ENCODE measurements at places on chromosomes 12 and 14. TPM values are rescaled to one million over a fixed set of nuclear protein-coding genes. Genes with fewer than 3 reads are reported as not detected.

CLEC4C gene
- total RNA-seq = not detected

RDH12 gene
- 0.07 TPM for total RNA-seq

HOXC12 gene
- 4.4 TPM for total RNA-seq

POTEM gene
- total RNA-seq = not detected

TEX22 gene
- 0.07 TPM for total RNA-seq

ANP32D gene
- not detected for total RNA-seq

ALDH2 gene
- 24.8 TPM for total RNA-seq

EXOC3L4 gene
- not detected for total RNA-seq

PPP1CC gene
- 143 TPM for total RNA-seq

ARL6IP4 gene
- total RNA-seq = 246 TPM

WNT1 gene
- not detected for total RNA-seq

SMCO2 gene
- total RNA-seq = 0.75 TPM

CIROP gene
- not detected for total RNA-seq

GZMB gene
- not detected for total RNA-seq

PIANP gene
- 0.04 TPM for total RNA-seq

PTGER2 gene
- not detected for total RNA-seq

PRKAB1 gene
- total RNA-seq = 15.2 TPM

PITPNM2 gene
- 3.1 TPM for total RNA-seq

PWP1 gene
- total RNA-seq = 79.7 TPM

KRT73 gene
- not detected for total RNA-seq

ADAMTS20 gene
- total RNA-seq = not detected

PSMC1 gene
- total RNA-seq = 224 TPM

KCNC2 gene
- not detected for total RNA-seq

ADAM21 gene
- 0.44 TPM for total RNA-seq

DPY19L2 gene
- total RNA-seq = 2.8 TPM

GUCY2C gene
- not detected for total RNA-seq

FAM222A gene
- 0.31 TPM for total RNA-seq

CCDC184 gene
- total RNA-seq = 1.4 TPM

SLC16A7 gene
- 0.88 TPM for total RNA-seq

OGFOD2 gene
- total RNA-seq = 12.9 TPM

ABCD2 gene
- 0.03 TPM for total RNA-seq

KRT79 gene
- not detected for total RNA-seq

GLIPR1L2 gene
- total RNA-seq = 0.41 TPM

KLRF1 gene
- total RNA-seq = 0.48 TPM

FSCB gene
- total RNA-seq = not detected

CLEC14A gene
- not detected for total RNA-seq

GPR162 gene
- total RNA-seq = 0.21 TPM

ASIC1 gene
- total RNA-seq = 4.3 TPM

PRDM4 gene
- 27.9 TPM for total RNA-seq

EEA1 gene
- 27.1 TPM for total RNA-seq

ACSS3 gene
- total RNA-seq = 0.04 TPM

Data from foreskin keratinocyte (primary cell).